ENCODE measurements at places on chromosomes 11 and 22.

DNA sequence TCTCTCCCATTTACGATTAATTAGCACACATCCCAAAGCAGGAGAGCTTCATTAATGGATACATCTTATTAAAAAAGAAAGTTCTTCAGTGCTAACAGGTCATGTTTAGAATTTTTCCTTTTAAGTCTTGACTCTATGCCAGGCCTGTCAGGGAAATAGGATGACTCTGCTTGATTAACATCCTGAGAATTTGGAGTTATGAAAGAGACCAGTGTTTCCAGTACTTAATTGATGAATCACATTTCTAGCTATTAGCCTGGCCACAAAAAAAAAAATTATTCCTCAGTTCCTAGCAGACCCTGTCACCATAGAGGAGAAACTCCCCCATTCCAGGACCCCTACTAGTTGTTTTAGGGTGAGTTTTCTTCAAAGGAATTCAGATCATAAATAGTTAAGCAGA is 23.6 kb upstream of the ME3 start:
- DNase-seq = no peak

GRCh38 chr11:108825381-108825780 is 160.5 kb downstream of the DDX10 start:
- no peak for DNase-seq

GRCh38 chr22:39600491-39601179 is 30.1 kb downstream of the CACNA1I start:
- no peak for DNase-seq

DNA sequence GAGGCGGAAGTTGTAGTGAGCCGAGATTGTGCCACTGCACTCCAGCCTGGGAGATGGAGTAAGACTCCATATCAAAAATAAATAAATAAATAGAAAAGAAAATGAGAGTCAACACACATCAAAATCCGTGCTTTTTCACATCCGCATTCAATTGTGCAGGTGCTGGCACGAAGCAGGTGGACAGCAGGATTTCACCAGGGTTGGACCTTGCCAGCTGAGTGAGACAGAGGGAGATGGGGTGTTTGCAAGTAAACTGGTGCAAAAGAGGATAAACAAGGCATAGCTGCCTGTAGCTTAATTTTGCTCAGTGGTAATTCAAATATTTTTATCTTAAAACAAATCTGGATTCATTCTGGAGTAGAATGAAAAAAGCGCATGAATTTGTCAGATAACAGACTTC is 23.3 kb upstream of the DNAL4 start:
- no peak for DNase-seq

GRCh38 chr11:28615542-28615941 is 507.4 kb downstream of the METTL15 start:
- DNase-seq = no peak

DNA sequence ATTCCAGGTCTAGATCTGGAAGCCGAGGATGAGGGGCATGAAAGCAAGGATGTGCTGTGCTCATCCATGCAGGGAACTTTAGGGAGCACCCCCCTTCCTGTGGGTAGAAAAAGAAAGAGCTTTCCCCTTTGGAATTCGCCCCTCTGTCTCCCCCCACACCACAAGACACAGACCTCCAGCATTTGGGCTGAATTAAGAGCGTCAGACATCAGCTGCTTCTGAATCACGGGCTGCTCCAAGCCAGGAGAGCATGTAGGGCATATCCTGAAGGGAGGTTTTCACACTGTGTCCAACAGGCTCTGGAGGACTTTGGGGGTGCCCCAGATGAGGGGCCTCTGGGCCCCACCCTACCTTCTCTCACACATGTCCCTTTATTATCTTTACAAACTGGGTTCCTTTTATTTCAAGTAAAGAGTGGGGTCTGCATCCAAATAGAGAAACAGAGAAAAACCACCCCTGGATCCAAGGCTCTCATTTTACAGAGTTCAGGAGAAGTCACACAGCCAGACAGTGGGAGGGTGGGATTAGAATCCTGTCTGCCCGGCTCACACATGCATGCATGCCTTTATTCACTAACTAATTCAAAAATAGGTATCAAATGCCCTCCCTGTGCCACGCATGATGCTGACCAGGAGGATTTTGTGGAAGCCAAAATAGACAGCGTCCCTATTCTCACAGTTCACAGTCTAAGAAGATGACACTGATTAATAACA is 52.8 kb downstream of the LRRC32 start:
- DNase-seq = no peak

DNA sequence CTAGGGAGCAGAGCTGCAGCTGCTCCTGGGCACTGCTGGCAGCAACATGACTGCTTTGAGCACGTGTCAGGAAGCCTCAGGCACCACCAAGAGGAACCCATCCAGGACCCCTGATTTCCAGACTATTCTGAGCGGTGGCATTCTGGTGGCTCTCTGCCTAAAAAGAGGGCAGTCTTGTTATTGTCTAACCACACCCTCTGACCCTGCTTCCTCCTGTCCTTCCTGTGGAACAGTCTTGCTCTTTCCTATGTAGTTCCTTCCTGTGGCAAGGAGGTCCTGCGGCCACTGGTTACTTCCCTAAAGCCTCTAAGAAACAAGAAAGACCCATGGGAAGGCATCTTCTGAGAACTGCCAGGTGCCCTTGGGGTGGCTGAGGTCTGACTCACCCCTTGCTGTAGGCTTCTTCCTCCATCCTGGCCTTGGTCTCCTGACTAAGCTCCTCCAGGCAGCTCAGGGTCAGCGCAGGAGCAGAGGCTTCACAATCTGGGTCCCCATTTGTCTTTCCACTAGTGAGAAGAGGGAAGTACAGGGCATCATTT is 13.1 kb upstream of the LYVE1 start:
- no peak for DNase-seq

DNA sequence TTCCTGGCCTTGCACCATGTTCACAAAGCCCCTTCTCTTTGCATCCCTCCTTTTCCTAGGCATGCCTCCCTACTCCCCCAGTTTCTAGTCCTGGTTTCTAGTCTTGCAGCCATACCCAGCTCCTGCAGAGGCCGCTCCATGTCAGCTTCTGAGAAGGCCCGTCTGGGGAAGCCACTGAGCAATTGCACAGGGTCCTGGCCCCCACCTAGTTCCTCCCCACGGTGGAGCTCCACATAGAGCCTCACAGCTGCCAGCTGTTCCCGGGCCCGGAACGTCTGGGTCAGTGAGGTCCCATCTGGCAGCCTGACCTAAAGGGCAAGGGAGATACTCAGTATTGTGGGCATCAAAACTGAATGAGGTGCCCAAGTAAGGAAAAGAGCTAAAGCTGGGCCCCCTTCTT is 2.2 kb downstream of the UBXN1 start:
- no peak for DNase-seq

DNA sequence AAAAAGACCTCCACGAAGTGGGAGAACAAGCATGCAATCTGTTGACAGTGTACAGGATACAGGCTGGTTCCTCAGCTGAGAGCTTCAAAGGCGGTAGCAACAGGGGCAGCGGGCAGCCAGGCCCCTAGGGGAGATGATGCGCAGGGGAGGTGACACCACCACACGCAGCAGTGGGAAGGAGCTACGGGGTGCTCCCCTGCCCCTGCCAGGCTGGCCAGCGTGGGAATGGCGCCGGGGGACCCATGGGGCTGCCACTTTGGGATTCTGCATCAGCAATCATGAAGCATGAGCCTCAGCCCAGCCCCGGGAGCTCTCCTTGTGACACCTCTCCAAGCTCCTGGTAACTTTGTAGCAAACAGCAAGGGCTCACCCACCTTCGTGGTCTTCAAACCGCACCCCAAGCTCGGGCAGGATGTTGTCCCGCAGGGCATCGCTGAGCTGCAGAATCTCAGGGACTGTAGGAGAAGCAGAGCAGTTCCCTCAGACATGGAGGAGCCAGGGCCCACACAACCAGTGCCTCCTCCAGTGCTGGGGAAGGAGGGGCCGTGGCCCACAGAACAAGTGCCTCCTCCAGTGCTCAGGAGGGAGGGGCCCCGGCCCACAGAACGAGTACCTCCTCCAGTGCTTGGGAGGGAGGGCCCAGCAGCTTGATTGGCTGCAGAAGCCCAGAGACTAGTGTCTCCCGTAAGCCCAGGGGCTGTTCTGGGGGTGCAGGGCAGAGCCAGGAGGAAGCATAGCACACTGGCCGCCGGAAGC is 14.6 kb upstream of the NAP1L4 start:
- peak; percentile 35 for DNase-seq

GRCh38 chr11:119284344-119285157 is 32.4 kb downstream of the MCAM start:
- no peak for DNase-seq

DNA sequence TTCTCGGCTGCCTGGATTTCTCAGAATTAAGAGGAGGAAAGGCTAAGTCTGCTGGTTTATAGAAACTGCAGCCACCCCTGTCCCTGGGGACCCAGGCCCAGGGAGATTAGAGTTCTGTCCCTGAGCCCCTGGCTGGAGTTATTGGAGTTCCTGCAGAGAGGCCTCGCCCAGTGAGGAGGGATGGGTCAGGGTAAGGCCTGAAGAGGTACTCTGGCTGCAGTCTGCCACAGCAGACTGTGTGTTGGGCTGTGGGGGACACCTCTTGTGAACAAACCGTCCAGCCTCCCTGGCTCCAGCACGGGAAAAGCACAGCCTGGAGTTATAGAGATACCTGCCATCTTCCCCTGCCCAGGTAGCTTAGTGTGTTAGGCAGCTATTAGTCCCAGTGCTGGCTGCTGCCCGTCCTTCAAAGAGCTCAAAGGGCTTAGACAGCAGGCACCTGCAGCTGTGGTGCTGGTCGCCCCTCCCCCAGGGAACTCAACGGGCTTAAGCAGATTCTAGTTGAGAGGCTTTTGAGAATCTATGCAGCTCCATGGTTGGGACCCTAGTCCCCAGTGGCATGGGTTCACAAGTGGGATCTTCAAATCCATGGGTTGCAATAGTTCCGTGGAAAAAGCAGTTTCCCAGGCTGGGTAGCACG is 36.6 kb upstream of the MUC15 start:
- no peak for DNase-seq

- no peak for DNase-seq
Observed at GRCh38 chr11:121499405-121499804, 46.6 kb upstream of the SORL1-AS1 start.

DNA sequence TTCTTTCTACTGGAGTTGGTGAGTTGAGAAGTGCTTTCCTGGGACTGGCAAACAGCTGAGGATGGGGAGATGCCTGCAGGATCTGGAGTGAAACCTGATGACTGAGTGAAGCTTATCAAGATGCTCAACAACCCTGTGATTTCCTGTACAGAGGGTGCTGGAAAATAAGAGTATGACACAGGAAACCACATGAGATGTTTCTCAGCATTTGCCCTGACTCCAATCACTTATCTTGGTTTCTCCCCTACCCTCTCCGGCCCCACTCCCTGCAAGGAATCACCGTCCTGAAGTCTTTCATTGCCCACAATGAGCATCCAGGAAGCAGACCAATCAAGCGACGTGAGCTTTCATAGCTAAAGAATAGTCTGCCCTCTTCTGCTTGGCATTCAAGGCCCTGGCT is at the start of gene MRGPRX2:
MRGPRX2 (minus strand) TSS at position 89 of the 400 bp plus-strand sequence. CDS start 4,315 bp downstream, outside the sequence.
- DNase-seq = no peak

DNA sequence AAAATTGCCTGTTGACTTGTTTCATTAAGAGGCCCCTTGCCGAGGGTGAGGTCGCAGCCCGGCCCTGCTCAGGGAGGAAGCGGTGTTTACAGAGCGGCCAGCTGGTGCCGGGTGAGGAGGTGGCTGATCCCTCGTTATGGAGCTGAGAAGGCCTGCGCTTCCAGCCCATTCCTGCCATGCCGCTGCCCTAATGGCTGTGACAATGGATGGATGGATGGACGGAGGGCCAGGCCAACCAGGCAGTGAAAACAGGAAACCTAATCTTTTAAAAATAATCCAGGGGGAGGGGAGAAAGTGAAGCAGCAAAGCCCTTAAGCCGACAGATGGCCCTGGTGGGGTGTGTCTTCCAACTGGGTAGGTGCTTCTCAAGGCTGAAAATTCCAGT is 38.5 kb downstream of the BCR start:
- no peak for DNase-seq

- DNase-seq = no peak
Observed at GRCh38 chr11:118046051-118046963, 30.6 kb upstream of the TMPRSS4 start.

- DNase-seq = no peak
Observed at GRCh38 chr11:77178150-77178549, 50.1 kb downstream of the MYO7A start.

DNA sequence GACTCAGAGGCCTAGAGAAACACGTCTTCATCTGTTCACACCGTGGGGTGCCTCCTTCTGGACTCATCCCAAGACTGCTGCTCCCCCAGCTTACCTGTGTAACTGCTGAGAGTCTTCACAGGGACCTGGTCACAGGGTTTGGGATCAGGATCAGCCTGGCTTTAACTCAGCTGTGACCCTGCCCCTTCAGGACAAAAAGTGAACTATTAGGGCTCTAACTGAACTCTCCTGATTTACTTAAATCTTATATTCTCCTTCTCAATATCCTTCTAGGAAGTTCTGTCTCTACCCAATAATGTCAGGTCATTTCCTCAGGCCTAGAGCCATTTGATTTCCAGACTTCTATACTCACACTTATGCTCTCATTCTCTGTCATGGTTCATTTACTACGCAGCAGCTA is 108.4 kb downstream of the ZNF280B start:
- DNase-seq = no peak

DNA sequence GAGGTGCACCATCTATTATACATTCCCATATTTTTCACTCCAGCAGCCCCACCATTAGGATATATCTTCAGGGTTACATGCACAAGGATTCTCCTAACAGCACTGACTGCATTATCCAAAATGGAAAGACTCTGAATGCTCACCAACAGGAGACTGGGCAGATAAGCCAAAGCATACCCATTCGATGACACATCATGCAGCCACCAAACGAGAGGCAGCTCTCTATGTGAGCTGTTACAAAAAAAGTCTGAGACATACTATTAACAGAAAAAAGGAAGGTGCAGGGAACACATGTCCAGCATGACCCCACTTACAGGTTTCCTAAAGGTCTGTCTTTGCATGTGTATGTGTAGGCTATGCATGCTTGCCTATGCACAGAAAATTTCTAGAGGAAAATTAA is 12.4 kb upstream of the SERPIND1 start:
- no peak for DNase-seq

DNA sequence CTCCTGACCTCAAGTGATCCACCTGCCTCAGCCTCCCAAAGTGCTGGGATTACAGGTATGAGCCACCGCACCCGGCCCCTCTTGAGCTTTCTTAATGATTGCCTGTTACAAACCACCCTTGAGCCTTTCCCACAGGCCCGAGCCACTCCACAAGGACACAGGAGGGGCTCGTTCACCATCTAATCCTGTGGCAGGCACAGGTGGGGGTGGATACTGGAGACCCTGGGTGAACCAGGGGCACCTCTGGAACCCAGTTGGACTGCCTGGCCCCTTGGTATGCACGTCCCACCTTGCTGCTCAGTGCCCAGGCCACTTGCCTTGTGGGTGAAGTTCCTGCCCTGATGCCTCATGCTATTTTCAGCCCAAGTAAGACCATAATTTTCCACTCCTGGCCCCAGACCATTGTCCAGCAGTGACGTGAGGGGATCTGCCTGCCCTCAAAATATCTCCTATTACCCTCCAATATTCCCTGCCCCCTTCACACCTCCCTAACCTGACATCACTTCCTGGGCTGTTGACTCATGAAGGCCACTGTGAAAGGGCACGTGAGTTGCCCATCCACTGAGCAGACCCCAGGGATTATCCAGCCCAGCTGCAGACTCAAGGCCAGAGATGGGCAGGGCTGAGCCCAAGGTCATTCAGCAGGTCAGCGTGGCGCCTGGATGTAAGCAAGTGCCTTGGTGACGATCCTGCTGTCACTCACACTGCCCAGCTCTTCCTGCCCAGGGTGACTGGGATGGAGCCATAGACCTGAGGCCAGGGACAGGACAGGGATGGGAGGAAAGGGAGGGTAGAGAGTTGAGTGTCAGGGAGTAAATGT is 19.6 kb downstream of the P2RY2 start:
- DNase-seq = no peak

GRCh38 chr11:115145324-115145723 is 358.9 kb downstream of the CADM1 start:
- DNase-seq = no peak

Data from nucleus accumbens (tissue), 56 donors.